T-helper 2 cell (primary cell): ENCODE measurements at places on chromosomes 1 and 21.

- no peak for DNase-seq
Observed at GRCh38 chr1:147072482-147073432, 99.5 kb downstream of the PRKAB2 start.

- DNase-seq, result no peak
Observed at GRCh38 chr1:21770201-21770600, 12.7 kb downstream of the USP48 start.

- DNase-seq, result no peak
Observed at GRCh38 chr1:71770121-71770520, 512.2 kb downstream of the NEGR1 start.

DNA sequence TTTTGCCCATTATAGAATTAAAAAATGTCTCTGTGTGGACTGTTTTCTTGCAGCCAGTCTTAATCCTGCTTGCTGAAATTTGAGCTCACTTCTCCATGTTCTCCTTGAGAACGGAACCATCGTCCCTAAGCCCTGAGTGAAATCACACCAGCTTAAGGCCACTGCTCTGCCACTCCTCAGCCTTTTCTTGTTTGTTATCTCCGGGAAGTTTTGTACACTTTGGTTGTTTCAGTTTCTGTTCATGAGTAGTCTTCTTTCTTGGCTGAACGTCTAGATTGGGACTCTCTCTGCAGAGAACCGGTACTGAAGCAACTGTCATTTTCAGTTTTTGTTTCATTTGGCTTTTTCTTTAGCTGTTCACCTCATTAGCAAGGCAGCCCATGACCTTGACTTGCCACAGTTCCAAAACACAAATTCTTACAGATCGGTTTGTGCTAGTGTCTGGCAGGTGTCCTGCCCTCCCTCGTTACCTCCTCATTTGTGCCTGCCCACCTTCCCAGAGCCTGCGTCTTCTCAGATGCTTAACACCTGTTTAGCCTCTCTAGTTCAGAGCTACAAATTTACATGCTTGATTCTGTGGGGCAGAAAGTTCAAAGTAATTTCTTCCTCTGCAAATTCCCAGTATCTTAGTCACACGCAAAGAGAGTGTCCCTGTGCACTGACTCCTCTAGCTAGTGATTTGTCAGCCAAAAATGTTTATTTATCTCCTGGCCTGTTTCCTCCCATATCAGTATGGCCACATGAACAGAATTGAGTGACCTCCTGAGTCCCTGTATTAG, 12.4 kb downstream of the PSEN2 start:
- peak; percentile 89 for DNase-seq

- DNase-seq, result no peak
Observed at GRCh38 chr1:171715813-171716251, 26.0 kb downstream of the VAMP4 start.

GRCh38 chr1:25933479-25934365, 27.5 kb upstream of the STMN1 start:
- DNase-seq, result no peak

- DNase-seq, result no peak
Observed at GRCh38 chr1:26574719-26575251, 45.2 kb downstream of the RPS6KA1 start.

- no peak for DNase-seq
Observed at GRCh38 chr1:60891765-60892164, 190.6 kb upstream of the NFIA start.

DNA sequence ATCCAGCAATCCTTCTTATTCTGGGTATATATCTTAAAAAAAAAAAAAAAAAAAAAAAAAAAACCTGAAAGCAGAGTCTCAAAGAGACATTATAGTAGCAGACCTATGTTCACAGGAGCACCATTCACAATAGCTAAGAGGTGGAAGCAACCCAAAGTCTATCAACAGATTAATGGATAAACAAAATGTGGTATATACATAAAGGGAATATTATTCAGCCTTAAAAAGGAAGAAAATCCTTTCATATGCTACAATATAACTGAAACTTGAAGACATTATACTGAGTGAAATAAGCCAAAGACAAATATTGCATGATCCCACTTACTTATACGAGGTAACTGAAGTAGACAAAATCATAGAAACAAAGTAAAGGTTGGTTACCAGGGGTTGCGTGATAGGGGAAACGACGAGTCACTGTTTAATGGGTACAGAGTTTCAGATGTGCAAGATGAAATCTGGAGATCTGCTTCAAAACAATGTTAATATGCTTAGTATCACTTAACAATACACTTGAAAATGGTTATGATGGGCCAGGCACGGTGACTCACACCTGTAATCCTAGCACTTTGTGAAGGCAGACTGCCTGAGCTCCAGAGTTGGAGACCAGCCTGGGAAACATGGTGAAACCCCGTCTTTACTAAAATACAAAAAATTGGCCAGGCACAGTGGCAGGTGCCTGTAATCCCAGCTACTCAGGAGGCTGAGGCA, 29.5 kb downstream of the PIK3R3 start:
- DNase-seq, result peak; percentile 22

DNA sequence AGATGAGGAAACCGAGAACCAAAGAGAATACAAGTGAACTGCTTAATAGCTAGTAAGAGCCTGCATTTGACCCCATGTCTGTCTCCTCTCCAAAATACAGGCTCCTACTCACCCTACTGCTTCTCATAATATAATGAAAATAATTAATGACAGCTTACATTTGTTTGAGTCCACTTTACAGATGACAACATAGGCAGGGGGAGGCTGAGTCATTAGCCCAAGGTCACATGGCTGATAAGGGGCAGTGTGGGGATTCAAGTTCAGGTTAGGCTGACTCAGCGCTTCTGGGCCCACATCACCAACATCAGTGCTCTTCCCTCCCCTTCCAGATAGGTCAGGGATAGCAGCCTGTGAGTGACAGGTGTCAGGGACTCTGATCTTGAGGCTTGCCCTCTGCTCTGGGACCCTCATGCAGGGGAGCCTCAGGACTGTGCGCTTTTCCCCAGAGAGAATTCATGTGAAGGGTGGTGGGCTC, 16.2 kb downstream of the AZIN2 start:
- DNase-seq, result no peak

DNA sequence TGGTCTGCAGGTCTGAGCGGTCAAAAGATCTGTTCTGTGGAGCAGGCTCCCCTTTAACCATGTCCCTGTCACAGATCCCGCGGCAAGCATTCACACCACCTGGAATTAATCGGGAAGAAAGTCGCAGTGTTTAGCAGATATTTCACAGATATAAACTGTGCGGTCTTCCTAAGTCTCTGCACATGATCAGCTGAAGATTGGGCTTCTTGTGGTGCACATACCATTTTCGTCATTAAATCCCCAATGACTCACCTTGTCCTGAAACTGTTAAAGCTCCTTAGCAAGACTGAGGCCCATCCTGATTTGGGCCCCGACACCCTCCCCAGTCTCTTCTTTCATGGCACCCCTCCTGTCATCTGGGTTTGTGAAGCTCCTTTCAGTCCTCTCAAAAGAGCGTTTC, 158.8 kb downstream of the KIF26B start:
- no peak for DNase-seq

DNA sequence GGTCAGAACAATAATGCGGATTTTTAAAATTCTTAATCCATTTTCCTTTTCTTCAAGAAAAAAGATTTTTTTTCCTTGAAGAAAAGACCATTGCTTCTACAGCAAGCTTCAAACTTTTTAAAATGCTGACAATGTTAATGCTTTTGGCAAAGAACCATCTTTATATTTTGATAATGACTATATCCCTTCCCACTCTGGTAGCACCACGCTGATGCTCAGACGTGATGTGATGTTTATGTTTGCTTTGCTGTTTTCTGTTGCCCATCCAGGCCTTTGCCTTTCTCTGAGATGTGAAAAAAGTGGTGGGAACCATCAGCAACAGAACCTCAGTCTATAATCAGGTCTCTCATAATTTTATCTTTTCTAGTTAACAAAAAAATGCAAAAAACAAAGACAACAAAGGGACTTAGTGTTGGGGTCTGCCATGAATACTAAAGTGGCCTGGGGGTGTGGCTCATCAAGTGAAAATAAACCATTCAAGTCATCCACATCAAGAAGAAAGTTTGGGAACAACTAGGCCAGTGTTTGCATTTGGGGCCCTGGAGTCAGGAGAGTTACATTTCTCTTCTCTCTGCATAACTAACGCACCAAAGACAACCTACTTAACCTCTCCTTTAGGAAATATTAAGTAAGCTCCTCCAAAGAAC, 244.6 kb upstream of the DMRTA2 start:
- DNase-seq, result no peak

- DNase-seq, result no peak
Observed at GRCh38 chr1:106944721-106945120, 111.8 kb upstream of the PRMT6 start.

DNA sequence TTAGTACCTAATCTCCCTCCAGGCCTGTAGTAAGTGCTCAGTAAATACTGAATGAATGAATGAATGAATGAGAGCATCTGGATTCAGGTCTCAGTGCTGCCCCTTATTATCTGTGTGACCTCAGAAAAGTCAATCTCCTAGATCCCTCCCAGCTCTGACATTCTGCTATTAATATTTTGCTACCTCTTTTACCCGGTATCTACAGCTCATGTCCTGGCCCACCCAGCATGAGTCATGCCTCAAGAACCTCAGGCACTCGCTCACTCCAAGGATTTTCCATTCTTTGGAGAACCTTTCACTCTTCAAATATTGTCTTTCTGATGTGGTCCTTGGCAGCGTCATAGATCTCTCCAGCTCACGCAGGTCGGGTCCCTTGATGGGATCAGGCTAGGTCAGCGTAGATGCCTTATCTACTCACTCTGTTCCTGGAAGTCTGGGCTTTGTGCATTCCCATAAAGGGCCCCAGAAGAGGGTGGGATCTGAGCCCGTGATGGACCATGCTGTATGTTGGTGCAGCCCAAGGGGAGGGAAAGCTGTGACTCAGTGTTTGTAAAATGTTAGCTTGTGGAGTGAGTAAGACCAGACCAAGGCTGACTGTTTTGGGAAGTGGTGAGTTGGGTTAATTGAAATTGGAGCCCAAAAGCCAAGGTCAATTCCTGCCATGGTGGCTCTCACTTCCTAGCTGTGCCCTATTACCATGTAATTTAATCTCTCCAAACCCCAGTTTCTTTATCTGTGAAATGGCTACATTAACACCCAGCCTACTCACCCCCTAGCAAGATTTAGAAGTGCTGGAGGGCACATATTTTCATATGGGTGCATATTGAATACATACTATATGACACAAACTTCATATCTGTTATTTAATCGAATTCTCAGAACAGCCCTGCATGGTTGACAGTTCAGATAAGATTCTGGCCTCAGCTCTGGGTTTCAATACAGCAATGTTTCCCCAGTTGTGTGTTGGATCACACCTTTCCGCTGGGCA, 214.1 kb upstream of the USP24 start:
- DNase-seq, result no peak

DNA sequence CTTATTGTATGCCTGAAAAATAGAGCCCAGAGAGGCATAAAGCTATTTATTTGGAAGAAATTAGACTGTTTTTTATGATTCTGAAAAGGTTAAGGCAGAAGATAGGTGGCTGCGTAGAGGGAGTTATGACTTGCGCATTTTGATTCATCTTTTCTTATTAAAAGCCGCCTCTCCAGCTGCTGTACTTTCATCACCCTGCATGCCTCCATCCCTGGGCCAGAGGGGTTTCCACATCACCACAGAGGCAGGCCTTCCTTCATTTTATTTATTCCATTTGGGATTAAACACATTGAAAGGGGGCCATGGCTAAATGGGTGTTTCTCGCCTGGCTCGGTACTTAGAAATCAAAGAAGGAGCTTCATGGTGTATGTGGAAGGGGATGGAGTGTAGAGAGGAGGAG, 14.6 kb upstream of the RGS8 start:
- no peak for DNase-seq

DNA sequence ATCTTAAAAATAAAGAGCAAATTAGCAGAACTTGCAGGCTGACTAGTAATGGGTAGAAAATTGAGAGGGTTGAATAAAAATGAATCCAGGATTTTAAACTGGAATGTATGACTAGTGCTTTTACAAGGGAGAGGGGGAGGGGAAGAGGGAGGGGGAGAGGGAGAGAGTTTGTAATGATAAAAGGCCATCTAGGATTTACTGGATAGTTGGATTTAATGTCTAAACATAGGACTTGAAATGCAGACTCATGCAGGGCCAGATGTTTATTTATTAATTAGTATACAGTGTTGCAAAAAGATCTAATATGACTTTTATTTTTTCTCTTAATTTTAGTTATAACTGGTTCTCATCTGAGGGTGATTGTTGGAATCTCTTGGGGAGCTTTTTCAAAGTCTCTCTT, 4.3 kb downstream of the ZNF326 start:
- DNase-seq, result no peak

DNA sequence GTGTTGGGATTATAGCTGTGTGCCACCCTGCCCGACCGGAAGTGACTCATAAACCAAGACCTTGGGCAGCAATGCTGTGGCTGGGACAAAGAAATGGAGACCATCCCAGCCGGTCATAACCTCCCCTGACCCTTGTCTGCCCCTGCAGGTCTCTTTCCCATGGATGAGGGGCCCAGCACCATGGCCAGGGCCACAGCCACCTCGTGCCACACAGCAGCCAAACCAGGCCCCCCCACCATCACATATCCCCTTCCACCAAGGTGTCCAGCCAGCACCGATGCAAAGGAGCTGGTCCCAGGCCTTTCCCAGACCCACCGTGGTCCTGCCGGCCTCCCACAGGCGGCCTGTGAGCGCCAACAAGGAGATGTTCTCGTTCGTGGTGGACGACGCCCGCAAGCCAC, 42.2 kb downstream of the FHAD1 start:
- no peak for DNase-seq

DNA sequence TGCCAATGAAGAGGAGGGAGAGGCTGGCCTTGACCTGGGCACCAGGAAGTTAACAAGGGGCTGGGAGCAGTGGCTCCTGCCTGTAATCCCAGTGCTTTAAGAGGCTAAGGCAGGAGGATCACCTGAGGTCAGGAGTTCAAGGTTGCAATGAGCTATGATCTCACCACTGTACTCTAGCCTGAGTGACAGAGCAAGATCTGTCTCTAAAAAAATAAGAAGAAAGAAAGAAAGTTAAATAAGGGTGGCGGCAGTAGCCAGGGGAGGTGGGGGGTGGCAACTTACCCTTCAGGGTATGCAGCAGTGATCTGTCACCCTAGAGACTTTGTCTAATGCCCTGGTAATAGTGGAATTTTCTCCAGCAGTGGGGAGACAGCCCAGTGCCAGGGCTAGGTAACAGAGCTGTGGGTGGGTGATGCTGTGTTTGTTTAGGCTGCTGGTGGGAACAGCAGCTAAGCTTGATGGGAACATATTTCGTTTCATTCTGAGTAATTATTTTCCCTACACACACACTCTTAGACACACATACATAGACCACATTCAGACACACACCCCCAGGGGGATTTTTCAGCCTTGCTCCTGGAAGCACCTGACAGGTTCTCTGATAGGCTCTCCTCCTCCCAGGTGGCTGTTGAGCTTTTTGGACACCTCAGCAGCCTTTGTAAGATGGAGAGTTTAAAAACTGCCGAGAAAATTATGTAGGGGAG, 11.3 kb upstream of the SYT6 start:
- no peak for DNase-seq

GRCh38 chr21:29436143-29436542, 137.4 kb downstream of the BACH1 start:
- peak; percentile 9 for DNase-seq

- DNase-seq, result no peak
Observed at GRCh38 chr1:111934106-111934852, 55.2 kb downstream of the KCND3 start.
